ENCODE measurements at places on chromosomes 13 and 19.

DNA sequence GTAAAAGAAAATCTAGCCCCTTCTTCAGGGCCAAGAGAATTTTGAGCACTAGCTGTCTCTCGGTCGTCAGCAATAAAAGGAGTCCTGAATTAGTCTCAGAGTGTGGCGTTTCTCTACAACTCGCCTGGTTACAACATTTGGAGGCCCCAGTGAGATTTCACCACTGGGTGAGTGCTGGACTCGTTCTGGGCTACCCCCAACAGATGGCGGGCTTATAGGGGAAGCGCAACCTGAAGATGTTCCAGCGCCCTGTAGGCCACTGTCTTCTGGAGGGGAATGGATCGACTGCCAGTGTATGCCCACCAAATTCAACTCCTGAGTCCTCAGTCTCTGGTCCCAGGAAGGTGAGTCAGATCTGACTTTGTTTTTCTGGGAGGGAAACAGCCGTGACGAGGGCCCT, 11.7 kb upstream of the ZNF181 start:
- no peak for DNase-seq

- no peak for DNase-seq
Measured at GRCh38 chr13:94228763-94229162, 250.7 kb downstream of the DCT start.

GRCh38 chr13:29503041-29503837, 92.2 kb downstream of the SLC7A1 start:
- DNase-seq: no peak

DNA sequence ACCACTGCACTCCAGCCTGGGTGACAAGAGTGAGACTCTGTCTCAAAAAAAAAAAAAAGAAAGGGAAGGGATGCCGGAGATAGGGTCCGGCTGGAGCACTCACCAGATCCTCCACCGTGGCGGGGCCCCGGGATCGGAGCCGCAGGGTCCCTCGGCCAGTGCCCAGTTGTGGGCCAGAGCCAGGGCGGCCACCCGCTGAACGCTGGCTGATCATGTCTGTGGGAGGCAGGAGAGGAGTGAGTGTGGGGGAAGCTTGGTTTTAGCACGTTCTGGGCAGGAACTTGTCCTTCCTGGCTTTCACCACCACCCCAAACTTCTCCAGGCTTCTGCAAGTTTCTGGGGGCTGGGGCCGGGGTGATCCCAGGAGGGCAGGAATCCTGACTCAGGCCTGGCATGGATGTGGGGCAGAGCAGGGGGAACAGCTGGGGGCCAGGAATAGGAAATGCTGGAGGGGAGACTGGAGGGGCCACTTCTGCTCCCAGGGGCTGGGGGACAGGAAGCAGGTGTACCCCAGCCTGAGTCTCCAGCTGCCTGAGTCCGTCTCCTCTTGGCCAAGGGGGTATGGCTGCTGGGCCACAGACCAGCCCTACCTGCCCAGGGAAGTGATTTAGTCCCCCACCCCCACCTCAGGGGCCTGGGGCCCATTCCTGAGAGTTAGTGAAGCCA, 4.3 kb upstream of the PTGER1 start:
- no peak for DNase-seq

DNA sequence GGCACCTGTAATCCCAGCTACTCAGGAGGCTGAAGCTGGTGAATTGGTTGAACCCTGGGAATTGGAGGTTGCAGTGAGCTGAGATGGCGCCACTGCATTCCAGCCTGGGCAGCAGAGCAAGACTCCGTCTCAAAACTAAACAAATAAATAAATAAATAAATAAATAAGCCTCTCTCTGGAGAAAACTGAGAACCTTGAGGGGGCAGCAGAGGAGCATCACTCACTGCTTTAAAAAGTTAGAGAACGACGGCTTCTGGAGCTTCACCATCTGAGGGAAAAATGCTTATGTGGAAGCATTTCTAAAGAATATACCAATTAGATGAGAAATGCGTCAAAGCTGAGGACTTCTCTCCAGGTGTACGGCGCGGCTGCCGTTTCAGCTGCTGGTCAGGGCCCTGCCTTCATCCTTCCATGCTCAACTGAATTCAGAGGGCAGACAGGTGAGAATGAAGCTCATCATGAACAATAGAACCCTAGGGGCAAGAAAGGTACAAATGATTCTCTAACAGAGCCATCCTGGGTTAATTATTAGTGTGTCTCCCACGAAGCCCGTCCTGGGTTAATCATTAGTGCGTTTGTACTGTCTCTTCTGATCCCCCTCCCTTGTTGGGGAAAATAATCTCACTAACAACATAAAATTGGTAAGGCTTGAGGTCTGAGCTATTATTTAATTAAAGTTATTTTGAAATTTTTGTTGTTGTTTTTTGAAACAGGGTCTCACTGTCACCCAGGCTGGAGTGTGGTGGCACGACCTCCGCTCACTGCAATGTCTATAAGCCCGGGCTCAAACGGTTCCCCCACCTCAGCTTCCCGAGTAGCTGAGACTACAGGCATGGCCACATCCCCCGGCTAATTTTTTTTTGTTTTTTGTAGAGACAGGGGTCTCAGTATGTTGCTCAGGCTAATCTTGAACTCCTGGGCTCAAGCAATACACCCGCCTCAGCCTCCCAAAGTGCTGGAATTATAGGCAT, 80.1 kb downstream of the IPO5 start:
- peak; percentile 24 for DNase-seq

DNA sequence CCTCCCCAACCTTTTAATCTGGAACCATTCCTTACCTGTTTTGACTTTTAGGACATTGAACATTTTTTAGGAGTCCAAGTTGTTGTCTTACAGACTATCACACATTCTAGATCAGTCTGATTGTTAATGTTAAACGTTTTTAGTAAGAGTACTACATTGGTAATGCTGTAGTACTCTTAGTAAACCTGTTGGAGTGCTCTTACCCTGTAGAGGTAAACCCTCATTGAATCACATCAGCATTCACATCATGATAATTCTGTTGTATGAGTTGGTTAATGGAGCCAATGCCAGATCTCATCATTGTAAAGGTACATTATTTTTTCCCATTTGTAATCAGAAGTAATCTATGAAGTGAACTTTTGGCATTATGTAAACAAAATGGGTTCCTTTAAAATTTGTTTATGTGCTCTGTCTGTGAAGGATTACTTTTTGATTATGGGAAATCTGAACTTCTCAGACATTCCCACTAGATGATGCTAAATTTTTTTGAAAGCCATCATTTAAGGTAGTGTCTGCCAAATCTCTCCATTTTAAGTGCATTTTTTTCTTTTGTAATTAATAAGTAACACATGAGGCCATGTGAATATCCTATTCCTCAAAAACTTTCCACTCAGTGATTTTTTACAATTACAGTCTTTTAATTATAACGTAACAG, 55.2 kb downstream of the VWA8 start:
- peak; percentile 64 for DNase-seq

DNA sequence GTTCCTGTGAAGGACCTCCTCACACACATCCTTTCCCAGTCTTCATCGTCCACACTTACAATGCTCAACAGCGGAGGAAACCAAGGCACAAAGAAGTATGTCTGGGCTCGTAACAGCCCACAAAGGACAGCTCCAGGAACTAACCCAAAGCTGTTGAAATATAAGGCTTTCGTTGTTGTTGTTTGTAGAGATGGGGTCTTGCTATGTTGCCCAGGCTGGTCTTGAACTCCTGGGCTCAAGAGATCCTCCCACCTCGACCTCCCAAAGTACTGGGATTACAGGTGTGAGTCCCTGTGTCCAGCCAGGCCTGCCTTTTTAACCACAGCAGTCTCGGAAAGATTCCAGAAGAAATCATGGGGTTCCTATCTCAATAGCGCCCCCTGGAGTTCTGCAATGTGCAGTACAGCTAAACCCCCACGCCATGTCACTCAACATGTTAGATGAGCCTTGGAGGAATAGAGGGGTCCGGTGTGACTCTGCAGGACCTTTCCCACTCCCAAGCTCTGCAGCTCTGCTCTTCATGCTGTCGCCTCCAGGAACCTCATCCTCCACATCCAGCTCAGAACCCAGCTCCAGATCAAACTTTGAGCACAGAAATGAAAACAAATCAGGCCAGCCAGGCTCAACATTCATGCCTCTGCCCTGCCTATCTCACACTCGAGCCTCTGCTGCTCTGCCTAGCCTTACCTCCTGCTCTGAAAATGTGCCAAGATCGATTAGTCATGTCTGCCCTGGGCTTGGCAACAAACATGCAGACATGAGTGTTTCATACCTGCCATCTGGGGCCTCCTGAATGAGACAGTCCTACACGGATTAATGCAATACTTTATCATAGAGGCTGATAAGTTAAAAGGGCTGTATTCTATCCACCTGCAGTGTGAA, 7.5 kb downstream of the PLA2G4C start:
- peak; percentile 66 for DNase-seq

- DNase-seq: no peak
Measured at GRCh38 chr13:87877477-87877876, 206.3 kb downstream of the SLITRK5 start.

GRCh38 chr13:73321043-73321442, 262.2 kb downstream of the KLF5 start:
- no peak for DNase-seq

- DNase-seq: no peak
Measured at GRCh38 chr19:16524991-16525734, 17.1 kb downstream of the CHERP start.

DNA sequence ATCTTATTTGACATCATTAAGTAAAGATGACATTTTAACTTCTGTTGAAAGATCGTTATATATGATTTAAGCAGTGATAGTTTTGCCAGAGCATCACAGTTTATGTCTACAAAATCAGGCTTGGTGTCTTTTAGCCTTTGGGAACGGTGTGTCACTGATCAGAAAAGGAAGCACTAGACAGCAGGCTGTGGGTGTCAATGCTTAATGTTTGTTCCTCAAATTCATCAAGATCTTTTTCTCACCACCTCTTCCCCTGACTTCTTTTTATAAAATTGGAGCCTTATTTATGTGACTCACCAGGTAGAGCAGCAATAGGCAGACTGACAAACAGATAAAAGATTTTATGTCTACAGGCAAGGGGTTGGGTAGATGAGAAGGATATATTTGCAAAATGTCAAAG, 1558.5 kb downstream of the EFNB2 start:
- no peak for DNase-seq

DNA sequence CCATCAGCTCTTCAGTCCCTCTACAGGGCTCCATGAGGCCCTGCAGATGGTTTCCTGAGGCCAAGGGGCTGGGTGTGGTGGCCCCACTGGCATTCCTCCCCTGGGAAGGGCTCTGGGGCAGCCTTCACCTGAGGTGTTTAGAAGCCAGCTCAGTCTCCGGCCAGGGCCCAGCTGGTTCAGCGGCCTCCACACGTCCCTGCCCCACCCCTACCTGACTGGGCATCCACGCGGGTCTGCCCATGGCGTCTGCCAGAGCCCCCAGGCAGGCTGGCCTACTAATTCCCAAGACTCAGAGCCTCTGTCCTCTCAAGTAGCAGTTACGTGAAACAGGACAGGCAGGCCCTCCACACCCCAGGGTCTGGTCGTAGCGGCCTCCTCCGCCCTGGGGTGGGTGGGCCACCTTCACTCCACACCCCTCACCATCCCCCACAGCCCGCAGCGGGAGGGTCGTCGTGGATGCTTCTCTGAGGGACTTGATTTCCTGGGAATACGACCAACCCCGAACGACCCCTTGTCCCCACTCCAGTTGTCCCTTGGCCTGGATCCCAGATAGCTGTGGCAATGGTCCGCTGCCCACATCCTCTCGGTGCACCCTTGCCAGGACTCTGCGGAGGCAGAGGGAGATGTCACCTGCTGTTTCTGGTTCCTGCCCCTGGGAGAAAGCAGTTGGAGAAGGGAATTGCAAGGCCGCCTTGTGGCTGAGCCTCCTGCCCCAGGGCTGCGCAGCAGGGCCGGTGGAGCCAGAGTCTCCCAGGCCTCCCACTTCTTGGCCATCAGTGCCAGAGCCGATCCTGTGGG, 24.3 kb downstream of the CAPN12 start:
- DNase-seq: no peak

DNA sequence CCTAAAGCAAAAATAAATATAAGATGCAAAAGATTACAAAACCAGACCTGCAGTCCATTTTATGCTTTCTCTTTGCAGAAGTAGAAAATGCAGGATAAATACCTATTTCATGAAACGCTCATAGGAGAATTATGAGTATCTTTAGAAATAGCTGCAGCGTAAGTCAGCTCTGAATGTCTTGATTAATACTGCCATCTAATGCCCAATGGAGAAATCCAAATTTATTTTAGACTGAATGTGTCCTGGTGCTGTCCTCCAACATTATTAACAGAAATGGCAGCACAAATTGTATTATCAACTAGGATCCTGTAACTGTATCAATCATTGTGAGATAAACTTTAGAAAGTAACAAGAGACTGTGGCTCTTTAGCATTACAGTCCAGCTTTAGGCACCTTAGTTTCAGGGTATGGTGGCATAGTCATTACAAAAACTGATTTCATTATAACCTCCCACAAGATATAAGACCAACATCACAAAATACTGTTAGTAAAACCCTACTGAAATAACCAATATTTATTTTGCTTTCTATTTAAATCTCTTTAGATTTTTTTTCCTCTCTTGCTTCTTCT, 162.1 kb upstream of the MIR17HG start:
- DNase-seq: peak; percentile 6

DNA sequence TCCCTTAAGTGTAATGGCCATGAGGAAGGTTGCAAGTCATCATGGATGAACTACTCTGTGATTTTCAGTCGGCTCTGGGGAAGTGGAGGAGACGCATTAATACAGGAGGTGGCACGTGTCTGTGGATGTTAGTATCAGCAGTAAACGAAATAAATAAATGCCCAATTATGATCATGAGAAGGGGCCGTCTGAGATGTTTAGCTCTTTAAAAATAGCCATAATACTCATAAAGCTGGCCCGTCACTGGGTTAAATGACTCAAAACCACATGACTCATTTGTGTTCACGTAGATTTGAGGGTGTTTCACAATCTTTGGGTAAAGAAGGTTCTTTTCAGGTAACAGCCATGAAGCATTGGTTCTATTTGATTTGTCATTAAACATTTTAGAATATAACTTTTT, 620.6 kb downstream of the GPC6 start:
- DNase-seq: no peak

- no peak for DNase-seq
Measured at GRCh38 chr19:30743011-30743410, 370.8 kb downstream of the ZNF536 start.

- DNase-seq: no peak
Measured at GRCh38 chr13:28429685-28430290, 65.1 kb downstream of the FLT1 start.

- DNase-seq: no peak
Measured at GRCh38 chr13:94209117-94209516, 270.4 kb downstream of the DCT start.

- no peak for DNase-seq
Measured at GRCh38 chr13:29125934-29126424, 305.8 kb downstream of the MTUS2 start.

DNA sequence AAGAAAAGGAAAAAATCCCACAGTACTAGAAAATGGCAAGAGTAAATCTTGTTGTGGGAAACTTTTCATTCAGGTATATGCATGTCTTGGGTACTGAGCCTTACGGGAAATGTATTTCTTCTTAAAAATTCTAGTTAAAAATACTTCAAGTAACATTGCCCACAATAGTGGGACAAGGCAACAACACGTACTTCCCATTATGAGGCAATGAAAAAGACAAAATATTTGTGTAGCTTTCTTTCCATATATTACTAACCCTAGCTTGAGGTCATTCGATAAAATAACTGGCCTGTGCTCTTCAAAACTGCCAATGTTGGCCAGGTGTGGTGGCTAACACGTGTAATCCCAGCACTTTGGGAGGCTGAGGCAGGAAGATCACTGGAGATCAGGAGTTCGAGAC, 99.2 kb downstream of the INSR start:
- no peak for DNase-seq

All from erythroblast (primary cell).